Lung (tissue), 17 donors: ENCODE measurements at places on chromosomes 11 and 22. TPM values are rescaled to one million over a fixed set of nuclear protein-coding genes. Genes with fewer than 3 reads are reported as not detected.

DNA sequence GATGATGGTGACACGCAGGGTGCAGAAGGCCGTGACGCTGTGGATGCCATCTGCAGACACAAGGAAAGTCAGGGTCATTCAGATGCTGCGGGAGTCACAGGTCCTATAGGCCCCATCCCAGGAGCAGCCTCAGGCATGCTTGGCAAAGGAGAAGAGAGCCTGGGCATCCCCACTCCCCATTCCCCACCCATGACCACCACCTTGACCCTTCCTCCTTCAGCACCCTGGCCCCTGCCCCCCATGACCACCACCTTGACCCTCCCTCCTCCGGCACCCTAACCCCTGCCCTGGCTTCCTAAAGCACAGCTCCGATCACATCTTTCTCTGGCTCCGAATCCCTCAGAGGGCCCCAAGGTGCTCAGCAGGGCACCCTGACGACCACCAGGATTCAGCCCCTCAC lies 73.1 kb downstream of the CELSR1 start:
- DNase-seq, result no peak
- H3K27ac ChIP-seq, result no peak overlapping the region
- peaks cover 2% of the 10 kb centered on the region for H3K27me3 ChIP-seq
- H3K36me3 ChIP-seq, result no peaks in the 10 kb centered on the region

P4HA3 gene
- total RNA-seq, result 0.40 TPM

GRCh38 chr11:35248558-35249323 lies 109.8 kb downstream of the CD44 start:
- no peak for DNase-seq
- H3K27ac ChIP-seq, result no peak overlapping the region
- H3K4me3 ChIP-seq, result no peak overlapping the region
- peaks cover 2% of the 10 kb centered on the region for H3K4me1 ChIP-seq
- H3K27me3 ChIP-seq, result no peaks in the 10 kb centered on the region

TSGA10IP gene
- 0.34 TPM for total RNA-seq

GRCh38 chr11:125049164-125049792 lies 13.8 kb upstream of the SLC37A2 start:
- no peaks in the 10 kb centered on the region for H3K4me1 ChIP-seq
- H3K27ac ChIP-seq, result no peak overlapping the region
- H3K36me3 ChIP-seq, result no peaks in the 10 kb centered on the region
- no peak for DNase-seq
- H3K27me3 ChIP-seq, result no peaks in the 10 kb centered on the region

DNA sequence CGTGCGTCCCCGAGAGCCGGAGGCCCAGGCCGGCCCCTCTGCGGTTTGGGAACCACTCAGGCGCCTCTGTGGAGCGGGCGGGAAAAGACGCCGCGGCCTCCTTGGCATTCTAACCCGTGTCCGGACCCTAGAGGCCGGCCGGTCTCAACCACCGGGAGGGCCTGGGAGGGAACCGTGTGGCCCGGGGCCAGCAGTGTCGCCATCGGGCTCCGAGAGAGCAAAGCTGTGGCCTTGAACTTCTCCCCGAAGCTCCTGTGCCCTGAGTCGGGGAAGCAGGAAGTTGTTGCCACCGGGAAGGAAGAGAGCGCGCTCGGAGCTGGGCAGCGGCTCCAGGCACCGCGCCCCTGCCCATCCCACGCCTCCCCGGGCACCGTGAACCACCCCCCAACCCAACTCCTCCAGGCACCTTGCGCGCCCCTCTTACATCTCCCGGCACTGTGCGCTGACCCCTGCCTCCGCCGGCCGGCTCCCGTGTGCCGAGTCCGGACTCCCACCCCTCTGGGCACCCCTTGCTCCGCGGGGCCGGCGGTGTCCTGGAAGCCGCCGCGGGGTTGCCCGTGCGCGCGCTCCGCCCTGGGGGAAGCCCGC lies 80.0 kb upstream of the PPARA start:
- H3K27ac ChIP-seq, result peak overlapping the region; percentile 99
- H3K4me1 ChIP-seq, result peaks cover 59% of the 10 kb centered on the region
- H3K4me3 ChIP-seq, result peak overlapping the region; percentile 86
- peaks cover 4% of the 10 kb centered on the region for H3K36me3 ChIP-seq
- no peaks in the 10 kb centered on the region for H3K27me3 ChIP-seq
- DNase-seq, result no peak

- H3K4me3 ChIP-seq, result no peak overlapping the region
- H3K36me3 ChIP-seq, result no peaks in the 10 kb centered on the region
- H3K27ac ChIP-seq, result no peak overlapping the region
- no peaks in the 10 kb centered on the region for H3K4me1 ChIP-seq
- H3K27me3 ChIP-seq, result no peaks in the 10 kb centered on the region
- no peak for DNase-seq
Measured at GRCh38 chr11:116651098-116651736, 121.6 kb downstream of the BUD13 start.

GRCh38 chr11:73554671-73555320 lies 43.1 kb downstream of the FAM168A start:
- H3K36me3 ChIP-seq, result no peaks in the 10 kb centered on the region
- H3K27me3 ChIP-seq, result no peaks in the 10 kb centered on the region
- no peak for DNase-seq
- no peak overlapping the region for H3K27ac ChIP-seq

DNA sequence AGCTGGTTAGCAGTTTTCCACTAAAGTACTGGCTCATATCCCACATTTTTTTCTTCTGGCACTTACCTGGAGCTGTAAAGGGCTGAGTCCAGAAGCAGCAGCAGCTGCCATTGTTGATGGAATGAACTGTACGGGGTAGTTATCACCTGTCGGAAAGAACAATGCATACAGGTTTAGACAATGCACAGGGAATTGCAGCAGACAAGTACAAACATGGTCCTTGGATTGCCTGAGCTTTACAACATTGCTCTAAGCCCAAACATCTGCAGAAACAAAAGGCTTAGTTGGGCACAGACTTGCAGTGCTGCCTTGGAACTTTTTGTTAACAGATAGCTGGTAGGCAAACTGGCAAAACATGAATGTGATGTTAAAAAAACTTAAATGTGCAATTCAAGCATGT lies 258.8 kb downstream of the SOX6 start:
- no peaks in the 10 kb centered on the region for H3K27me3 ChIP-seq
- H3K4me1 ChIP-seq, result peaks cover 13% of the 10 kb centered on the region
- no peak overlapping the region for H3K4me3 ChIP-seq
- H3K27ac ChIP-seq, result no peak overlapping the region
- peak; percentile 38 for DNase-seq
- no peaks in the 10 kb centered on the region for H3K36me3 ChIP-seq

TMEM191C gene
- total RNA-seq, result 4.7 TPM

- H3K27me3 ChIP-seq, result no peaks in the 10 kb centered on the region
- no peaks in the 10 kb centered on the region for H3K4me1 ChIP-seq
- no peaks in the 10 kb centered on the region for H3K36me3 ChIP-seq
Measured at GRCh38 chr22:34879001-34879400, 187.0 kb upstream of the ISX start.

GRCh38 chr11:118068206-118068944 lies 8.5 kb upstream of the TMPRSS4 start:
- H3K4me3 ChIP-seq, result no peak overlapping the region
- no peaks in the 10 kb centered on the region for H3K4me1 ChIP-seq
- DNase-seq, result no peak
- H3K36me3 ChIP-seq, result no peaks in the 10 kb centered on the region

- H3K27ac ChIP-seq, result no peak overlapping the region
- no peak overlapping the region for H3K4me3 ChIP-seq
- H3K36me3 ChIP-seq, result no peaks in the 10 kb centered on the region
- H3K27me3 ChIP-seq, result no peaks in the 10 kb centered on the region
- DNase-seq, result no peak
- H3K4me1 ChIP-seq, result no peaks in the 10 kb centered on the region
Measured at GRCh38 chr11:120964857-120965256, 59.0 kb upstream of the TBCEL start.

DNA sequence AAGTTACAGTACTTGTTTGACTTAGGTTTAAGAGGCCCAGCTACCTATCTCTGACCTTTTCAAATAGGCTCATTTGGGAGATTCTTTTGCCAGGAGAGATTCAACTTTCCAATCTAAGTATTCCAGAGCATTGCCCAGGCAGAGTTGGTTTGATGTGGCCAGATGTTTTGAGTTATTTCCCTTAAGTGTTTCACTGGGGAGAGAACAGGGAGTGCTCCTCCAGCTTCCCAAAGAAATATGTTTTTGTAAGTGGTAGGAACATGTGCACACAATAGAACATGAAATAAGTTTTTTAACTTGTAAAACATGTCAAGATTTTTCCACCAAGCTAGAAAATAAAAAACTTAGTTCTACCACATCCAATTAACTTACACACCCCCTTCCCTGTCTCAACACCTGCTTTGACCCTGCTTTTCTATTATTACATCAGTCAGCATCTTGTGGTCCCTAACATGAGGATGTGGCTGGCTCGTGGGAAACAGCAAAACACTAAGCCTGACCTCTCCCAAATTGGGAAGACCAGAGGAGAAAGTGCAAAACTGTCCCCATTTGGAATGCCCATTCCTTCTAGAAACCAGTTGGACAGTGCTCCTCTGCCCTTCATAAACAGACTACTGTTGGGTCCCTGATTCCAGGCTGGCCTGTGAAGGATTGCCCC lies 70.4 kb upstream of the RASSF10 start:
- no peaks in the 10 kb centered on the region for H3K27me3 ChIP-seq
- peaks cover 13% of the 10 kb centered on the region for H3K36me3 ChIP-seq
- H3K4me3 ChIP-seq, result no peak overlapping the region
- DNase-seq, result no peak

DNA sequence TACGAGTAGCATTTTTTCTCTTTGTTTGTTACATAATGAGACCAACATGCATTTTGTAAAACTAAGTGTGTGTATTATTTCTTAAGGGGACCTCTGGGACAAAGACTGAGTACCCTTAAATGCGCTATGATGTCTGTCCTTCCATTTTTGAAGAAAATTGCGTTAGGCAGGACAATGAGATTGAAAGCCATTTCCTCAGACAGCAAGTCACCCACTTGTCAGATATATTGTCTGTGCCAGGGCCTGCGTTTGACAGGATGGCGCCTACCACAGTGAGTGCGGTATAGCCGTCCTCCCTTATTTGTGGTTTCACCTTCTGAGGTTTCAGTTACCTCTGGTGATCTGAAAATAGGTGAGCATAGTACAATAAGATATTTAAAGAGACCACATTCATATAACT lies 2.2 kb downstream of the AP2A2 start:
- no peak overlapping the region for H3K4me3 ChIP-seq
- H3K4me1 ChIP-seq, result peaks cover 28% of the 10 kb centered on the region
- H3K27ac ChIP-seq, result no peak overlapping the region
- H3K27me3 ChIP-seq, result no peaks in the 10 kb centered on the region
- peaks cover 3% of the 10 kb centered on the region for H3K36me3 ChIP-seq

DNA sequence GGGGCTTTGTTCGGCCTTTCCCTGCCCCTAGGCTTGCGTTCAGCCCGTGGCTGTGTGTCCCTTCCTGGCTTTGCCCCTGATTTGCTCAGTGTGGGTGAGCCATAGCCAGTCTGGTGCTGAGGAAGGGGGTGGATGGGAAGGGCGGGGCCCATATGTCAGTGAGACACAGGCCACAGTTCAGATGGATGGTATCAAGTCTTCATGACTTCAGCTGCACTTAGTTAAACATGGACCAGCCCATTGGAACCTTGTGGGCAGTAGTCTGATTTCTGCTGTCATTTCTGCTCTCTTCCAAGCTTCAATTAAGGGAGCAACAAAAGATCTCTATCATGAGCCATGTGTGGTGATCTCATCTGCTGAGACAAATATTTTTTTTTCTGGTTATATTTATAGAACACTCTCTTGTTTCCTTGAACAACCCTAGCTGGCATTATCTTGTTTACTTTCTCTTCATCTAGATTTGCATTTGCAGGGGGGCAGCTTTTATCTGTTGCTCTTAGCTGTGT lies 21.6 kb upstream of the PEX26 start:
- no peaks in the 10 kb centered on the region for H3K4me1 ChIP-seq
- H3K27ac ChIP-seq, result peak overlapping the region; percentile 37
- no peaks in the 10 kb centered on the region for H3K27me3 ChIP-seq

GNAZ gene
- total RNA-seq, result 5.0 TPM

DGAT2 gene
- total RNA-seq, result 11.1 TPM

PARVB gene
- total RNA-seq, result 50.1 TPM

DNA sequence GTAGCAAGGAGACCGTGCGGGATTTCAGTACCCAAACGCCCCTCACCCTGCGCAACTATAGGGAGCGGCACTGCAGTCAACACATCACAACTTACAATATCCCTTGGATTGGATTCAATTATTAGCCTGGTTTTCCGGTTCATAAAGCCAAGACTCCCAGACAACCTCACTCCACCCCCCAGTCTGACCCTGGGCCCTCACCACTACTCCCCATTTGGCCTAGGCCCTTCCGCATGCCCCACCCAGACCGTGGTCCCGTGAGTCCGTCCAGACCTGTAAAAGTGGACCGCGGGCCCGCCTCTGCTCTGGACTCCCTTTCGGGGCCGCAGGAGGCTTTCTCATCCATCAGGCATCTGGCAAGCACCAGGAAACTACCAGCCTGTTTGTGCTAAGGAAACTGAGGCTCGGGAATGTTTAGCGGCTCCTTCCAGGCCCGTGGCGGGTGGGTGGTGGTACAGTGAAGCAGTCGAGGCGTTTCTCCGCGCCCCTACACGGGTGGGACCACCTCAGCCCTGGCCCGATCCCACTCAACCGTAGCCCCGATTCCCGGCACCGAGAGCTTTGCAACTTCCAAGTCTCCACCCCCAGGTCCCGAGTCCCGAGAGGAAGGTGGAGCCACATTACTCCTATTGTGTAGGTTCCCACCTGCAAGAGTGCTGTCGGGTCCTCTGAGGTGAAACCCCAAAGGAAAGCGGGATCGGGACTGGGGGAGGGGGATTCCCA lies 679 bp upstream of the DPP3 start:
- H3K36me3 ChIP-seq, result no peaks in the 10 kb centered on the region
- peaks cover 11% of the 10 kb centered on the region for H3K4me1 ChIP-seq
- DNase-seq, result peak; percentile 46
- H3K27ac ChIP-seq, result peak overlapping the region; percentile 95
- H3K4me3 ChIP-seq, result peak overlapping the region; percentile 73

RNF215 gene
- 8.5 TPM for total RNA-seq

DNA sequence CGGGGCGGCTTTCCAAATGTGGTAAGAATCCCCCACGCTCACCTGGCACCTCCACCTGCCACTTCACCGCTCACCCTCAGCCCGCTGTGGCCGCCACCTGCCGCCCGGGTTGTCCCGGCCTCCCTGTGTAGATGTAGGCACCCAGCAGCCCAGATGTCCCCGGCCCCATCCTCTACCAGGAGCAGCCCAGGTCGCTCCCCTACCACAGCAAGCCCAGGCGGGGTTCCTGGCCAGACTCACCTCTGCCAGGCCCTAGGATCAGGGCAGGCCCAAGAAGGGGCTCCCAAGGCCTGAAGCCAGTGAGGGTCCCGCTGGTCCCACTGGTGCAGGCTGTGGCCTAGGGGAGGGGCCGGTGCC lies 27.4 kb downstream of the MOB2 start:
- H3K36me3 ChIP-seq, result no peaks in the 10 kb centered on the region
- no peaks in the 10 kb centered on the region for H3K27me3 ChIP-seq
- H3K4me1 ChIP-seq, result peaks cover 9% of the 10 kb centered on the region
- no peak overlapping the region for H3K4me3 ChIP-seq
- no peak overlapping the region for H3K27ac ChIP-seq
